NCI-H2081 treated with DMSO at 0.1 percent for 48 hours (cell line): ENCODE measurements at places on chromosomes 7 and 10.

DNA sequence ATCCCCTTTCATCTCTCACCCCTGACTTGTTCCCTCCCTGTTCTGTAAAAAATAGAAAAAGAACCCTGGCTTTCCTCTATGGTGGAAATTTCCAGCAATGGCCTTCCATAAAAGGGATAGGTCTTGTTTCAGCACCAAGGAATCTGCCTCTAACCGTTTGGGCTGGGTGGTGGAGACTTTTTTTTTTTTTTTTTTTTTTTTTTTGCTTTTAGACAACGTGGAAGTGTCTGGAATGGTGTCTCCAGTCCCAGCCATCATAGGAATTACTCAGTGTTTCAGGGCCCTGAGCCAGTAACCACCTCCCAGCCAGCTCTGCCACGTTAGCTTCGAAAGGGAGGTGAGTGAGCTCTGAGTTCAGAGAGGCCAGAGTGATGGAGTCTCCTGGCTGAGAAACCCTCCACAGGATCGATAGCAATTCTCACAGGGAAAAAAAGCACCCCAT is 97.3 kb upstream of the COL1A2 start:
- DNase-seq: no peak

DNA sequence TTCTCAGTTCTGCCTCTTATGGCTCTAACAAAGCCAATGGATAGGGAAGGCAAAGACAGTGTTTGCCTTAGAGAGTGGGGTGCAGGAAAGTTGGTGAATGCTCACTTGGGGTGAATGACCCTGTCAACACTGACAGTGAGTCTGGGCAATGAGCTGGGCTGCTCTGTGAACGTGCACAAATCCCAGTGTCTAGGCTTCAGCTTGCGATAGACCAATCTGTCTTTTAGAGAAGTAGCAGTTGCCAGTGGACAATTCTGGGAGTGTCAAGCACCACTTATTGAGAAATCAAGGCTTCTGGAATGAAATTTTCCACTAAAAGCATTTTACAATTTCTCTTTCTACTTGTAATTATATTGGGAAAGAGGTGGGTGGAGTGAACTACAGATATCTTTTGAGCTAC is 141.4 kb downstream of the HERPUD2 start:
- DNase-seq: no peak

GRCh38 chr10:80465451-80465835 is 11.3 kb downstream of the TSPAN14 start:
- DNase-seq: no peak

DNA sequence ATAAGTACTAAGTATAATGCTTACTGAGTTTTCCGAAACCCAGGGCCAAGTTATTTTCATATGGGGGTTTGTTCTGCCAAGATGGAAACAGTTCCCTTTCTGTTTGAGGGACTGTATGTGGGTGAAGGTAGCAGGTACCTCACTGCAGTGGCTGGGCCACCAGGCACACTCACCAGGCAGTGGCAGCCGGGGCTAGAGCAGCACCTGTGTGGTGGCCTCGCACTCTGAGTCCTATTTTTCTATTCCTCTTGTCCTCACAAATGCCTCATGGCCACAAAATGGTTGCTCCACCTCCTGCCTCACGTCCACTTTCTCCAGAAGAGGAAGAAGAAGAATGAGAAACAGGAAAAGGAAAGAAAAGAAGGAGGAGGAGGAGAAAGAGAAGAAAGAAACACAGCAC is 167.3 kb upstream of the SHH start:
- DNase-seq: no peak

DNA sequence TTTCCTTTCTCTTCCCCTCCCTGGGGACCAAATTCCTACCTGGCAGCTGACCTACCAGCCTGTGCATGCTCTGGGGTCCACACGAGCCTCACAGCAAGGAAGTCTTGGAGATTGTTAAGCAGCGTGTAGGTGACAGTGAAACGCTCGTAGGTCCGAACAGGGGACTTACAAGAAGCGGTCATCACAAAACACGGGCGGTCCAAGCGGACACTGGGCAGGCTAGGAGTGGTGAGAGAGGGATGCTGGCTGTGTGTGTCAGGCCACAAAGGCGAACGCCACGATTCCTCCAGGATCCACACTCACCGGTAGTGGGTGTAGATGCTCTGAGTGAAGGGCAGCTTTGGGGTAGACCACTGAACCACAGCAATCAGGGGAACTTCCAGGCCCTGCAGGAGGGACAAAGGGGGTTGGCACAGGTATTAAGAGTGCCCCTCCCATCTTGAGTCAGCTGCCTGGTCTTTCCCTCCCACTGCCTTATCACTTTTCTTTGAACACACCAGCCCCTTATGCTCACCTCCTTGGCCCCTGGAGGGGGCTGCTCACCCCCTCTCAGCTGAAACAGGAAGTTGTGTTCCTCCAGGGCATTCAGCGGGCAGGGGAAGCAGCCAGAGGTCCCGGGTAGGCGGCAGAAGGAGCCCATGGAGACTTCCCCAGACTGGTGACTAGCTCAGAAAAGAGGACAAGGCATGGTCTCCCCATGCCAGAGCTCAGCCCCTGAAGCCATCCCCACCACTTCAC is 2.0 kb downstream of the TRAPPC14 start:
- no peak for DNase-seq

GRCh38 chr10:86535132-86535882 is 13.7 kb upstream of the WAPL start:
- no peak for DNase-seq

GRCh38 chr10:69483963-69484362 is 32.7 kb downstream of the TSPAN15 start:
- no peak for DNase-seq

DNA sequence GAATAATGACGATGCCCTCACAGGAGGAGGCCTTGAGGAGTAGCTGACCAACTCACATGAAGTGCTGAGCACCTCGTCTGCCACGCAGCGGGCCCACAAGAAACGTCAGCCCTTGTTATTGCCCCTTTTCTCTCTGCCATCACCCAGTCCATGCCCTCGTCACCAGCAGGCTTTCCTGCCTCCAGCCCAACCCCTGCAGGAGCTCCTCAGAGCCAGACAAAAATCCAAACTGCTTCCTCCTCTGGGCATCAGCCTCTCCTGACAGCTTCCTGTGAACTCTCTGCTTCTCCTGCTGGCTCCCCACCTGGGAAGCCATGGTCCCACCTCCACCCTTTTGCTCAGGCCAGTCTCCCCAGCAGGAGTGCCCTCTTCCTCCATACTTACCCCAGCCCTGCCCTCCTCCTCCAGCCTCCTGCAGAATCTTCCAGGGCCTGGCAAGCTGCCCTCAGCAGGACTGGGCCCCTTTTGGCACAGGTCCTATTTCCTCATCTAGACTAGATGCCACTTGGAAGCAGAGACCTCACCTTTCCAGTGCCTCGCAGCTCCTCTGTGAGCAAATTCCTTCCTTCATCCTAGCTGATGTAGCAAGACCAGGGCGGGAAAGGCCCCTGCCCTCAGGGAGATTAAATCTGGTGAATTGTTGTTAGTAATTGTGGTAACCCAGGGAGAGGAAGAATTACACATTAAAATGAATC is 115.1 kb downstream of the C10orf105 start:
- no peak for DNase-seq

DNA sequence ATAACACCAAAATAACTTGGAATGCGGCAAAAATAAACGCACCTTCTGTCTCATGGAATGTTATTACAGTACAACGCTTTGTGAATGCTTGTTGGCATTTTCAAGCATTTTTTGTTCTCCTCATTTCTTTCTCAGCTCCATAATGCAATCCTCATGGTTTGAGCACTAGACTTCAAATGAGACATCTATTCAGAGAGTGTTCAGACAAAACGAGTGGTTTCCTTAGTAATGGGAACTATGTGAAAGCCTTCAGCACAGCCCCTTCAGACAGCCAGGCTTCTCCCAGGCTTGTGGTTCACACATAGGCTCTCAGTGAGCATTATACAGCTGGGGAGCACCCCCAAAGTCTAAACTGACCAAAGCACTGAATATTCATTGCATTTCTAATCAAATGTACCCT is 8.6 kb upstream of the LRRN3 start:
- no peak for DNase-seq

DNA sequence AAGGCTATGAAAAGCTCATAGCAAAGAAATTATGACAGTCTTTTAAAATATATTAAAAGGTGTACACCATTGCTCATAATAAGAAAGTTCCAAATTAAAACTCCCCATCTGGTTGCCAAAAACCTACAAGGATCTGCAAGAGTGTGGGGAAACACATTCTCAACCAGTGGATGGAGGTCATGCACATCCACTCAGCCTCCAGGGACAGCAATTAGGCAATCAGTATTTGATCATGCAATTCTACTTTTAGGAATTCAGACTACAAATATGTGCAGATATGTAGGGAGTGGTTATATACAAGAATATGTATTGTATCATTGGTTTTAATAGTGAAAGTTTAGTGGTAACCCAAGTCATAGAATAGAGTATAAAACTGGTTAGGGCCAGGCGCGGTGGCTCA is 157.8 kb downstream of the FGFR2 start:
- DNase-seq: no peak

- DNase-seq: no peak
Measured at GRCh38 chr7:120079704-120080103, 193.3 kb upstream of the KCND2 start.

GRCh38 chr10:68138526-68138925 is 29.2 kb downstream of the MYPN start:
- no peak for DNase-seq

- no peak for DNase-seq
Measured at GRCh38 chr10:110392121-110392520, 87.4 kb upstream of the SMNDC1 start.

- no peak for DNase-seq
Measured at GRCh38 chr7:149624006-149624405, 126.4 kb upstream of the ZNF746 start.

- DNase-seq: no peak
Measured at GRCh38 chr10:95401704-95402469, 111.1 kb upstream of the PDLIM1 start.

- DNase-seq: no peak
Measured at GRCh38 chr7:143454091-143454680, 10.9 kb downstream of the TAS2R60 start.

- DNase-seq: no peak
Measured at GRCh38 chr10:12237265-12238220, 41.6 kb downstream of the CDC123 start.

DNA sequence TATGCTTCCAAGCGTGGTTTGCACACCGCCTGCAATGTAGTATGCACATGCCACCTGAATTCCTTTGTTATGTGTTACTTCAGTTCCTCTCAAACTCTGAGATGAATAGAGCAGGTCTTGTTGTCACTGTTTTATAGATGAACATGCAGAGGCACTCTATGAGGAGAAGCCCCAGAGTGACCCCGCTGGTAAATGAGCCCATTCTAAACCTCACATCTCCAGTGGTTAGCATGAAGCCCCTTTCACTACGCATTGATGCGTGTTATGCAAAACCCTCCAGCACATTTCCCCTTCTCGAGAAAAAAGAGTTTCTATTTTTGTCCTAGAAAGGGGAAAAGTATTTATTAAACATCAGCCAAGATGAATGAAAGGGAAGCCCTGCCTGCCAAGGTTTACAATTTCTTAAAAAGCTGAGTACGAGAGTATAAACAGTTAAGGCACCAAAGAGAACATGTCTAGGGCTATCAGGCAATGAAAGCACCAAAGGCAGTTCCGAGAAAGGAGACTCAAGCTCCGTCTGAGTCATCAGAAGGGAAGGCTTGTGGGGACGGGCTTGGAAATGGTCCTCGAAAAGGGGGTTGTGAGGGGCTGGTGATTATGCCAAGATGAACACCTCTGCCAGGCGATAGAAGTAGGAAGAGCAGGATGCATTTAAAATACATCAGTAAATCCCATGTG is 58.7 kb upstream of the PFKP start:
- DNase-seq: no peak

- no peak for DNase-seq
Measured at GRCh38 chr10:33235251-33235884, 99.1 kb downstream of the NRP1 start.

DNA sequence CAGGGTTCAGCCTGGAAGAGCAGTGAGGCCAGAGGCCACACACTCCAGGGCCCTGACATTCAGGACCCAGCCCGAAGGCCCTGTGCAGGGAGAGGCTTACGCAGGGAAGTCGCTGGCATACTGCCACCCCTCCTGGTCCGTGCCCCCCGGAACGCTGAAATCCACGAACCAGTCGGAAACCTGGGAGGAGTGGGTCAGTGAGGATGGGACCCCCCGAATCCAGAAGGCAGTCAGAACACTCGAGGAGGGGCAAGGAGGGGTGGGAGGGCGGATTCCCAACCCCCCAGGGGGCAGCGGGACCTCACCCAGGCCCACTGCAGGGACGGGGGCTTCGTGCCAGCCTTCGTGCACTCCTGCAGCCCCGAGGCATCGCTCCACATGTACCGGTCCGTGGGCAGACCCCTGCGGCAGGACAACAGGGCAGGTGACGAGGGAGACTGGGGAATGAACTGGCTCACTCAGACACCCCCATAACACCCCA is 13.5 kb downstream of the BHLHA15 start:
- DNase-seq: no peak

GRCh38 chr7:94395141-94396036 is 694 bp downstream of the COL1A2 start:
- no peak for DNase-seq

GRCh38 chr10:815338-816090 is 116.0 kb downstream of the LARP4B start:
- DNase-seq: no peak

- no peak for DNase-seq
Measured at GRCh38 chr10:125201108-125201524, 40.8 kb upstream of the CTBP2 start.

DNA sequence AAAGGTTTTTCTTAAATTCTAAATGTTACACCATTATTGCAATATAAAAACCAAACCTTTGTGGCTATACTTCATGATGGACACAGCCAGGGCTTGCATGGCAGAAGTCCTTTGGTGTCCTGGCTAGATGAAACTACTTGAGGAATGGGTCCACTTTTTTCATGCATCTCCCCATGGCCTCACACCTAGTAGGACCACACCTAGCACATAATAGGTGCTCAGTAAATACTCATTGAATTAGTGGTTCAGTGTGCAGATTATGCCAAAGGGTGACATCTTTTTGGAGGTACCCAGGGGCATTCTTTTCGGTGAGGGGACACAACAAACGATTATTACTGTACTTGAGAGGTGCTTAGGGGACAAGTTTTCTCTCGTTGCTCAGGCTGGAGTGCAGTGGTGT is 20.7 kb upstream of the SRGN start:
- DNase-seq: no peak

DNA sequence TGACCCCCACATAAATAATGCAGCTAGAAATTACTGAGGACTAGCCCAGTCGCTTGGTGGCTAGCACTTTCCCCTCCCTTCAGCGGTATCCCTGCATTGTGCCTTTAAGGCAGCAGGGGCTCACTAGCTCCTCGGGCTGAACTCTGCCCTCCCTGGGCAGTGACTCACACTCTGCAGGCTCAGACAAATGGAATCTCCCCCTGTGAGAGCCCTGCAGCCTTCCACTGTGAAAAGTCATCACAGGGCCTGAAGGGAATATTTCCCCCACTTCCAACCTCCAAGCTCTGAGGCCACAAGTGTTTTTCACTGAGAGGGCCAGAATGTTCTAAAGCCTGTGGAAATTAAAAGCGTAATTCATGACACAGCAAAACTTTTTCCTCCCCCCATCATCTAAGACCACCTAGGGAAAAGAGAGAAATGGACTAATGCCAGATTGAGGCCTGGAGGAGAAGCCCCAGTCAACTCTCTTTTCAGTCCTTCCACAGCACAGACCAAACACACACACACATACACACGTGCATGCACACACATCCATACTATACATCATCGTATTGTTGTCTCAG is 93.6 kb upstream of the COL1A2 start:
- no peak for DNase-seq
